Renal cortex interstitium (tissue), 15 donors: ENCODE measurements at places on chromosomes 1 and 21. TPM values are rescaled to one million over a fixed set of nuclear protein-coding genes. Genes with fewer than 3 reads are reported as not detected.

- peak; percentile 67 for DNase-seq
Measured at GRCh38 chr1:156889802-156890580, 3.5 kb upstream of the PEAR1 start.

- DNase-seq = no peak
Measured at GRCh38 chr1:214102907-214103306, 115.1 kb downstream of the PROX1 start.

DNA sequence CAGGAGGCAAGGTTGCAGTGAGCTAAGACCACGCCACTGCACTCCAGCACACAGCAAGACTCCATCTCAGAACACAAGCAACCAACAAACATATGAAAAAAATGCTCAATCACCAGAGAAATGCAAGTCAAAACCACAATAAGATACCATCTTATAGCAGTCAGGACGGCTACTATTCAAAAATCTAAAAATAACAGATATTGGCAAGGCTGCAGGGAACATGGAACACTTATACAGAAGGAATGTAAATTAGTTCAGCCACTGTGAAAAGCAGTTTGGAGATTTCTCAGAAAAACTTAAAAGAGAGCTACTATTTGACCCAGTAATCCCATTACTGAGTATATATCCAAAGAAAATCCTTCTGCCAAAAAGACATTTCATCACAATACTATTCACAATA, 27.6 kb upstream of the POGK start:
- DNase-seq = no peak

- DNase-seq = no peak
Measured at GRCh38 chr1:26156285-26157038, 2.4 kb upstream of the FAM110D start.

Gene WDR64
- 0.51 TPM for polyA plus RNA-seq

DNA sequence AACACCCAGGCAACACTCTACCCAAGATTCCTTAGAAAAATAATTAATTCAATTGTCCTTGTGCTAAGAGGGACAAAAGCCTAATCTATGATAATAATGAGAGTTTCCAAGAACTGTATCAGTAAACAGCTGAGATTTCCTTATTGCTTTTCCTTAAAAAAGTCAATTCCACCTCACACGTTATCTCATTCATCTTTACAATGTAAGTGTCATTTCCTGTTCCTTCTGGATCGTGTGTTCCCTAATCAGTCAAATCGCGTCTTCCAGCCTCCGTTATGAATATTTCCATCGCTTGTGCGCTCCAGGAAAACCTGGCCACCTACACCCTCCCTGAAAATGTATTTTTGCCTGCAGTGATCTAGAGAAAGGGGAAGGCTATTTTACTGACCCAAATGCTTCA, 23.9 kb upstream of the CLDN17 start:
- DNase-seq = no peak

- no peak for DNase-seq
Measured at GRCh38 chr21:23817337-23817736, 1789.9 kb downstream of the MRPL39 start.

Gene RUNX1
- polyA plus RNA-seq = 2.4 TPM

- DNase-seq = peak; percentile 14
Measured at GRCh38 chr1:228101994-228102790, 933 bp downstream of the C1orf35 start.

- DNase-seq = no peak
Measured at GRCh38 chr1:110047463-110047862, 13.0 kb downstream of the STRIP1 start.

Gene UTS2
- polyA plus RNA-seq = 0.24 TPM

- no peak for DNase-seq
Measured at GRCh38 chr1:187794561-187794960, 965.8 kb downstream of the PLA2G4A start.

- DNase-seq = no peak
Measured at GRCh38 chr1:68016381-68016780, 34.0 kb downstream of the DIRAS3 start.

Gene HENMT1
- polyA plus RNA-seq = 13.0 TPM

DNA sequence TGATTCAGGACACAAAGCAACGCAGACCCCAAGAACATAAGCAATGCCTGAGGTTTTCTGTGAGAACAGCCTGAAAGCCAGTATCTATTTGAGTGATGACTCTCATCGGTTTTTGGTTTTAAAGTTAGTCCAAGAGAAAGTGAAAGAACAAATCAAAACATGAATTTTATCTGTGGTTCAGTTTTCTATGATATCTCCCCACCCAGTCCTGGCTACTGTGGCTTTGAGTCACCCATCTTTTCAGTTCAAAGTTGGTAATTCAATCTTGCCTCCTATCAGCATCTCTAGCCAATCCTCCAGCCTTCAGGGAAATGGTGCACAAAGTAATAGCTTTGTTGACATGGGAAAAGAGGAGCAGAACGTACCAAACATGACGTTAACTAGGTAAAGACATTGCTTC, 40.5 kb upstream of the KRTAP19-8 start:
- no peak for DNase-seq

- peak; percentile 27 for DNase-seq
Measured at GRCh38 chr1:116020668-116021272, 44.5 kb downstream of the SLC22A15 start.

Gene ITGB2
- polyA plus RNA-seq = 8.8 TPM

Gene GPR89B
- polyA plus RNA-seq = 43.6 TPM

DNA sequence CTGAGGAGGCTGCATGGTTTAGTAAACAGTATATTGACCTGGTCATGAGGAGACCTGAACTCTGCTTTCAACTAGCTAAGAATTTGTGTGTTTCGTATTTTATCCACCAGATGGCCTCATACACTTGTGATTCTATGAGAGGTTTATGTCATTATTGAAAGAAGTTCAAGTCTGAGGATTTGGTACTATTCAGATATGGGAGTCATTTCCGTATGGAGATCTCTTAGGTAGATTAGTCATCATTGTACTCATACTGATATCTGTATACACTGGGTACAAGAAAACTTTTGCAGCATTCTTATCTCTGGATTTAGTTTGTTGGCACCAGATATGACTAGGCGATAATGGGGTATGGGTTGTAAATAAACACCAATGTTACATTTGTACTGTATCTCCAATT, 26.6 kb downstream of the ATF6 start:
- peak; percentile 24 for DNase-seq

DNA sequence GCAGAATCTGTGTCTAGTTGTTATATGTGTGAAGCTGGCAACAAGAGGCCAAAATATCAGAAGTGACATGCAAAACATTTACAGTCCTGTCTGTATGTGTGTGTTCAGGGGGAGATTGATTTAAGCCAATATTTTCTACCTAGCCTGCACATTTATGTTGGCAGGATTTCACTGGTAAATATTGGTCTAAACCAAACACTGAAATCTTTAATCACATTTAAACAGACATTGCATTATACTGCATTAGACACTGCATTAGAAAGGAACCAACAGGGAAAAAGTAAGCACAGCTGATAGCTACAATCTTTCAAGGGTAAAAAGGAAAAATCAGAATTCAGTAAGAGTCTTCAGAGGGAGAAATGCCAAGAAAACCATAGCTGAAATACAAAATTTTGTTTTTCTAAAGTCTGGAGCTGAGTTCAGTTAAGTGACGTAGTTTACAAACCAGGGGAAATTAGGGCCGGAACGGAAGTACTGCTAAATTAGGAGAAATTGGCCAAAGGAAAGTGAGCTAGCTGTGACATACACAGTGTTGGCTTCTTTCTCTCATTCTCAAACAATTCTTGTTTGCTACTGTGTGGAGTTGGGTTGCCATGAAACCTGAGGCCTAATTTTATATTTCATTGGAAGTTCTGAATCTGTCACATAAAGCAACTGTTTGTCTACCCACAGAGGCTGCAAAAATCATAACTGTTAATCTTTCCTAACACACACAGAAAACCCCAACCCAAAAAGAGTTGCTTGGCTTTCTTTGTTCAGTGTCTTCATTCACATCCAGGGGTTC, 217.3 kb upstream of the SGIP1 start:
- no peak for DNase-seq

- no peak for DNase-seq
Measured at GRCh38 chr1:30403061-30403645, 320.2 kb downstream of the MATN1 start.

GRCh38 chr1:53286955-53287354, 40.9 kb downstream of the LRP8 start:
- DNase-seq = no peak

Gene AMIGO1
- polyA plus RNA-seq = 6.7 TPM

GRCh38 chr1:43165162-43165561, 6.9 kb downstream of the EBNA1BP2 start:
- no peak for DNase-seq

Gene LAMC1
- 310 TPM for polyA plus RNA-seq
